GM12865 (cell line): ENCODE measurements at places on chromosomes 6 and 20.

DNA sequence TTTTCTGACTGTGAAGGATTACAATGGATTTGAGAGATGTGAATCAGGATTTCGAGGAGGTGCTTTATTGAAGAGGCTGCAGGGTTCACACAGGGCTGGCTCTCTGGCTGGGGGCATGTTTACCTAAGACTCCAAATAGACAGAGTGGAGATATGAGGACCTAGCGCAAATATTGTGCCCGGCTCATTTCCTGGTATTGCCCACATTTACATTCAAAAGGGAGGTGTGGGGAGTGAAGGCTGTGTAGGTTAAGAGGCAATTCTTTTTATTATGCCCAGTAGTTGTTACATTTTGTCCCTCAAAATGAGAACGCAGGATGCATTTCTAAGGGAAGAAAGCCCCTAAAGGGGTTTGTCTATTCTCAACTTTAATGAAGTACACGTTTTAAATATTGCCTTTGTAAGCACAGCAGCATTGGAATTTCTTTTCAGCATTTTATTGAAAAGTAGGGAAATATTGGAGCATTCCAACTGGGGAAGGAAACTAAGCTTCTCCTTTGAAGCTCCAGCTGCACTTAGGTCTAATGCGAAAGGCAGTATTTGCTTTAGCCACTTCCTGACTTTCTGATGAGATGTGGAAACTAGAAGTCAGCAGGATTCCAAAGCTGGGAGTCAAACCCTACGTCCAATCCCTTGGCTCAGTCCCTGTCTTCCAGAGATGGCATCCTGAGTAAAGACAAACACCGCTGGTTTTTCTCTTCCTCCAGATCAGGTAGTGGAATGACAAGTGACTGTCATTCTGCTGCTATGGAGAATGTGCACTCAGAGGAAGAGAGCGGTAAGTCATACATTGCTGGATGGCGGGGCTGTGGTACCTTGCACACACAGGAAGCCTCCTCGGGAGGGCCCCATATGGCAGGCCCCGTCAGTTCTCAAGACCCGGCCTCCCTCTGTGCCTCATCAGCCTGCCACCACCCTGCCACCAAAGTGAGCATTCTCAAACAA, 70.7 kb downstream of the MYB start:
- DNase-seq = no peak

DNA sequence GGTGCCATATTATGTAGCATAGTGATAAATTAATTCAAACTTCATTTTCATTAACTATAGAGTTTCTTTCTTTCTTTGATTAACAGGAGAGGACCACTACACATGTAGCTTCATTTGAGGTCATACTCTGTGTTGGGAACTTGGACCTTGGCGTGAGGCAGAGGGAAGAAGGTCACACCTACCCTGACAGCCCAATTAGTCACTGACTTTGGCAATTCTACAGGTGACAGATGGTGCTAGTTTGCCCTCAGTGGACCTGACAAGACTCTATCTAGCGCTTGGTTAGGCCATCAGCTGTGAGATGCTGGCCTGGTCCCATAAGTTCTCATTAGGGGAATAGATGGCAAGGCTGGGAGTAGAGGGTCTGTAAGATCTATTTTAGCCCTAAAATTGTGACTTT, 14.2 kb downstream of the SLX4IP start:
- DNase-seq = no peak

- DNase-seq = no peak
These were observed 256.3 kb upstream of the TAB2 start for GRCh38 chr6:149060985-149061760.

- no peak for DNase-seq
These were observed 581.9 kb downstream of the HTR1B start for GRCh38 chr6:76881414-76881813.

DNA sequence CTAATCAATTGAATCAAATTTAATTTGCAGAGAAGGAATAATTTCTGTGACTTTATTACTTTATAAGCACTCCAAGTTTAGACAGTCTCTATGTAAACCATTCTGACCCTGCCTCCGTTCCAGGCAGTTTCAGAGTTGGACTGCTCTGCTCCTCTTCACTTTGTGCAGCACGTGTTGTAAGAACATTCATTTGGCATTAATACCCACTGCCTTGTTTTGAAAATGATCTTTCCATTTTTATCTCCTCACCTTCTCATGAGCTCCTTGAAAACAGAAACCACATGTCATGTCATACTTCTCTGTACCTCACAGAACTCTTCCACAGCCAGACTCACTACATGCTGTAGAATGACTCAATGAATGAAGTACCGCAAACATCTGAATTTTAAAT, 25.5 kb downstream of the SLC22A1 start:
- no peak for DNase-seq
